ENCODE measurements at places on chromosomes 5 and 9.
A peak's percentile ranks its signal among the peaks of the same experiment; 100 is the strongest.

DNA sequence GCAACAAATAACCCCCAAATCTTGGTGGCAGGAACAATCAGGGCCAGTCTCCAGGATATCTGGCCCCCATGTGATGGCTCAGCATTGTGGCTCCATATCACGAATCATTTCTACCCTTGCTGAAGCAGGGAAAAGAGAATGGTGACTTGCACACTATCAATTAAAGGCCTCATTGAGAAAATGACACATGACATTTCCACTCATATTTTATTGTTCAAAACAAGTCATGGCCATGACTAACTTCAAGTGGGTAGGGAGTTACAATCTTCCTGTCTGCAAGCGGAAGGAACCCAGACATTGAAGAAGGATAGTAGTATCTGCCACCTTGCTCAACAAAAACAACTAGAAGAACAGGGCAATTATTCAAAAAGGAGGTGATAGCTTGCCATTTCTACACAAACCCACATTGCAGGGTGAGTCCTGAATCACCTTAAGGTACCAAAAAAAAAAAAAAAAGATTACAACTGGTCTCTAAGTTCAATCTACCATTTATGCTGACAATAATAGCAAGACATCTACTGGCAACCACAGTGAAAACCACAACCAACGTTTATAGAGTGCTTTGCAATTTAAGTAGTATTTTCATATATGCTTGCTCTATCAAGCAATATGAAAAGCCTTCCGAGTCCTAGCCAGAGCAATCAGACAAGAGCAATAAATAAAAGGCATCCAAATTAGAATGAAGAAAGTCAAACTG is 186.7 kb upstream of the DAPK1 start:
- no peak for DNase-seq

GRCh38 chr5:139458580-139459407 is 3.7 kb downstream of the ECSCR start:
- DNase-seq, result peak; percentile 62

GRCh38 chr9:75019022-75019421 is 9.1 kb downstream of the CARNMT1 start:
- no peak for DNase-seq

DNA sequence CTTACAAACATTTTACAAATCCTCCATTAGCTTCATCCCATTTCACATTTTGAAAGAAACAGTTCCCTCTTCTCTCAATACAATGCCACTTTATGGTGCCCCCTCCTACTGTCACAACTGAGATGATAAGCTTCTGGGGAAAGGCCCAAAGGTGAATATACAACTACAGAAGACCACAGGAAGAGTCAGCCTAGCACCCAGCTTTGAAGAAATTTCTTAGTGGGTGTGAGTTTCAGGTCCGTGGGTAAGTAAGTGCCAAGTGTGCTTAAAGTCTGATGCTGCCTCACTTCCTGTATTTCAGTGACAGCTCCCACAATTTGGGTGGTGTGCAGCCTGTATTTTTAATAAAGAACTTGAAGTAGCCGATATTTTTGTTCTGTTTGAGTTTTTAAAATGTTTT is 68.1 kb downstream of the ARHGEF28 start:
- DNase-seq, result peak; percentile 1

DNA sequence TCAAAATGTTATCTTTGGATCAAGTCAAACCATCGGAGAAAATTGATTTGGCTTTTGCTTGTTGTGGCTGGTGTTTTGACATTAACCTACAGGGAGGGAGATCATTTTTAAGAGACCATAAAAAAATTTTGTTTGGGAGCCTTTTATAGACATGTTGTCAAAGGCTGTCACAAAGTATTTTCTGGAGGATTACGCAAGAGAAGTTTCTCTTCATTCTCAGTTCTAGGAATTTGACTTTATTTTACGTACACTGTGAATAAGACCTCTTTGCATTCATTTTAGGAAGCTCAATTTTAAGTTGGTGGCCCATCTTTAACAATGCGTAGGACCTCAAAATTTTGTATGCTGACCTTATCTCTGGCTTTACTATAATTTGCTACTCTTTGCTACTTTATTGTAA is 50.2 kb upstream of the SLC44A1 start:
- no peak for DNase-seq

DNA sequence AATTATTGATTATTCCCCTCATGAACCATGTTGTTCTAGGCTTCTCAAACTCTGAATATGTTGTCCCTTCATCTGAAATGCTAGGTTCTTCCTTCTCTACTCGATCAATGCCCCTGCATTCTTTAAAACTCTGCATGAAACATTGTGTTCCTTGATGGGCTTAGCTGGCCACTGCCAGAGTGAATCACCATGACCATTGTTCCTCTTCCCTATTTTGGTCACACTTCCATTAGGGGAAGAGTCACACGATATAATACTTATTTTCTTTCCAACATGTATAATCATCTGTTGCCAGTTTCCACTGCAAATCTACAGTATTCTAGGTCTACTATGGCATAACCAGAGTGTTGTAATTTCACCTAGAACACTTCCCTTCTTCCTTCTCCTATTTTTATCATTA is 247.9 kb downstream of the TRPM3 start:
- DNase-seq, result no peak

- DNase-seq, result no peak
Measured at GRCh38 chr5:74952406-74952805, 86.2 kb upstream of the FAM169A start.

GRCh38 chr9:126397056-126397455 is 70.4 kb downstream of the MVB12B start:
- DNase-seq, result peak; percentile 47

DNA sequence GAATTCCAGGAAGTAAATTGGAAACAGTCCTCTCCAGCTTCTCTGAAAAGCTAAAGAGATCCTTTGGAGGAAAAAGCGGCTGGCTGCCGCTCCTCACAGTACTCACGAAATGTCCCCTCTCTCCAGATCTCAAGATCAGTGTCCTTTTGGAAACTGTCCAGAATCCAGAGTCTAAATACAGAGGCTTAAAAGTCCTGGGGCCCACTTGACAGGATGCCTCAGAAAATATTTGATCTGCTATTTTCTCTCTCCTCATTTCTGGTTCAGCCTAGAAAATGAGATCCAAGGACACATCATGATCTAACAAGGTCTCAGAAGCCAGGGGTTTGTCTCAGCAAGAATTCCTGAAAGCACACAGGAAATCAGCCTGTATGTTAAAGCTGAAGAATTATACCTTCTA is 7.2 kb downstream of the C1QTNF2 start:
- DNase-seq, result no peak

GRCh38 chr5:98796197-98796972 is 22.9 kb downstream of the RGMB start:
- peak; percentile 14 for DNase-seq

DNA sequence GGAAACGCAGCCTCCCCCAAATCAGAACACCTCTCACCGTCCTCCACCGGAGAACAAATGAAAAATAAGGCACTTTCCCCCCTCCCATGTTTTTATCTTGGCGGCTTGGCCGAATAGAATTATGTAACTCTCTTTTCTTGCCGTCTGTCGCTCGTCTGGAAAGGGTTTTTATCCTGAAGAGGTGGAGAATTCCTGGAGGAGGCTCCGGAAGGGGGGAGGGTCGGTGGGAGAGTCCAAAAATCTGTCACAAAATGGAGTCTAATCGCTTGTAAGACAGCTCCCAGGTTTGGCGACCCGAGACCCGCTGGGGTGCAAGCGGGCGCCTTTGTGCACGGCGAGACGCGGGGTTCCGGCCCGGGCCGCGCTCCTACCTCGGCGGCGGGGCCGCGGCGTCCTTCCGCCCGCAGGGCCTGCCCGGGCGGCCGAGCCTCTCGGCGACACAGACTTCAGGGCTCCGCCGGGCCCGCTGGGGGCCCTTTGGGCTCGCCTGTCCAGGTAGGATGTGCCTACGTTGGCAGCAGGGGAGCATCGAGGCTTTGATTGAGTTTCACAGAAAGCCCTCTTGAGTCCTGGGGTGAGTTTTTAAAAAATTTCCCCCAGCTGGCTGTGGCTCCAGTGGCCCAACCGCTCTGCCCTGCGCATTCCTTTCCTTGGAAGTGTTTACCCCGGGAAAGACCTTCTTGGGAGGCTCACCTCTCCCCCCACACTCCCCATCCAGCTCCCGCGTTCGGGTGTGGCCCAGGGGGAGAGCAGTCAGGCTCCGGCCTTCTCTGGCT is 5.0 kb downstream of the LMX1B start:
- no peak for DNase-seq

DNA sequence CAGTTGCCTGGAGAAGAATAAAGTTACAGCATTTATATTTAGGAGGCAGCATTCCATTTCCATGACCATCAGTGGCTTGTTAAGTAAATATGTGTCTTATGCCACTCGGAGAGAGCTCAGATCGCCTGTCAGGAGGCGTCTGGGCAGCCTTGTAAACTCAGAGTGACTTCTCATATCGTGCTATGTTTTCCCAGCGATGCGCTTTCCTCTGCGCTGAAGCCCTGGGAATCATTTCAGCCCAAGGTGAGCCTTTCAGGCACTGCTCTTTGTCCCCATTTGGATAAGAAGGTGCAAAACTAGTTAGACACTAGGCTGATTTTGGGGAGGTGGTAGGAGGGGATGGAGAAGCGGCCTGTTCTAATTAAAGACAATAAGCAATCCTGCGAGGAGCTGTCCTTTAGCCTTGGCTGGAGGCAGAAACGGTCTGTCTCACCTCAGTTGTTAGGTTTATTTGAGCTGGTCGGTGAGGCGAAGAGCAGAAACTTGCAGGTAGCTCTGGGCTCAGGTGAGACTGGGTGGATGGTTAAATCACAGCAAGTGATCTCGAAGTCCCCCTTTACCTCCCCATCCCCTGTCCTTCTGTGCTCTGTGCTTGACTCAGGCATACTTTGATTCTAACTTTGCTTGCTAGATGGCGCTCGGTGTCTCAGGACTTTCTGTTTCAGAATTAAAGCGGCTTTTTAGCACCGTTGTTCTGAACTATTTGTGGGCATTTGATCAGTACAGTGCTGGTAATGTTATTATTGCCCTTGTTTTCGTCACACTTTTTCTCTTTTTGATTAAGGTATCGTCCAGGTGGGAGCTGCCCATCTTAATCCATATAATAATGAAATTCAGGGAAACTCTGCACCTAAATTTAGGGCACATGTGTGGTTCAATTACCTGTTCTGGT is 24.6 kb downstream of the NR2F1 start:
- DNase-seq, result no peak

GRCh38 chr5:147175516-147176097 is 59.2 kb upstream of the STK32A start:
- DNase-seq, result no peak

- DNase-seq, result no peak
Measured at GRCh38 chr9:74865177-74865576, 22.5 kb downstream of the TRPM6 start.

GRCh38 chr9:27088981-27089380 is 20.0 kb upstream of the TEK start:
- no peak for DNase-seq

DNA sequence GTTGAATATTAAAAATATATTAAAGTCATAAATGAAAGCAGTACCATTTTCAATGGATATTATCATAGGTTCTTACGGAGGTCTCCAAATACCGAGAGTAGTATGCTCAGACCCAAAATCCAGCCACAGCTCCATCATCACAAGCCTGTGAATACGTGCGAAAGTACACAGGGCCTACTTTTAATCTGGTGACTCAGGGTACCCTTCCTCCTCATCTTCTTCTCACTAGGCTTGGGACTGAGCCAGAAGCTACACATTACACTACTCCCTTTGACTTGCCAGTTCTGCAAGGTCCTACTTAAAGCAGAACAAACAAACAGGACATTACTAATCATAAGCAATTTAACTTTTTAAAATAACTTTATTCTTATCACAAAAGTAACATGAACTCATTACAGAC is 7.6 kb upstream of the RIC1 start:
- no peak for DNase-seq

DNA sequence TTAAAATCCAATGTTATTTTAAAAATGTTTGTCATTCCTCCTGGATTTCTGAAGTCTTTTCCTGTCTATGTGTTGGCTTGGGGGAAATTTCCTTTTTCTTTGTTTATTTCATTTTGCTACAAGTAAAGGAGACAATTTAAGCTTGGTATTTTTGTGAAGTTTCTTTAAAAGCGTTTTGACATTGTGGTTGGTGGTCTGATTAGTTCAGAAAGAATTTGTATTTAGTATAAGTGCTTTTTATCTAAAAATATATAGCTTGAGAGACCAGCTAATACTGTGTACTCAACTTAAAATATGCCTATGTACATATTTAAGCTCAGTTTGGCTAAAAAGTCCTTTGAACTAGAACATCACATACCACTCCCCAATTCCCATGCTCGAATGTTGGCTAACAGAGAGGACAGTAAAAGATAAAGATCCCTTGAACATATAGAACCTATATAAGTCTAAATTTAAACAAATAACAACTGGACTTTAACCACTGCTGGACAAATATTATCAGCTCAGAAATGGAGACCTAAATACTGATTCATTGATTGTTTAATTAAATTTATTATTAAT is 237.6 kb downstream of the TLE4 start:
- no peak for DNase-seq

DNA sequence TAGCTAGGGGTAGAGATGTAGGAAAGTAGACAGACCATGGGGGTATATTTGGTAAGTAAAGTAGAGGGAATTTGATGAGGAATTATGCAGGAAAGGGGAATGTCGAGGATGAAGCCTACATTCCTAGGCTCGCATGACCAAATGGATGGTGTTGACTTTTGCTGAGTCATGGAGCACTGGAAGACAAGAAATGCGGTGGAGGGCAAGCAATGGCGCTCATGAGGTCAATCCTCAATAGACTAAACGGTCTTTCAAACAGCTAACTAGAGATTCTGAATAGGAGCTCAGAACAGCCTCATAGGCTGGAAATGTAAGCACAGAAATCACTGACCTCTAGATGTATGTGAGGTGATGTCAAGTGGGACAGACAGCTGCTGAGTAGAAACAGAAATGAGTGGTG is 50.7 kb upstream of the FST start:
- DNase-seq, result no peak

- no peak for DNase-seq
Measured at GRCh38 chr5:66164044-66164790, 20.1 kb downstream of the SREK1 start.

- no peak for DNase-seq
Measured at GRCh38 chr9:127858041-127858512, 3.6 kb upstream of the ENG start.

GRCh38 chr9:136725612-136726011 is 13.2 kb downstream of the DIPK1B start:
- DNase-seq, result no peak

DNA sequence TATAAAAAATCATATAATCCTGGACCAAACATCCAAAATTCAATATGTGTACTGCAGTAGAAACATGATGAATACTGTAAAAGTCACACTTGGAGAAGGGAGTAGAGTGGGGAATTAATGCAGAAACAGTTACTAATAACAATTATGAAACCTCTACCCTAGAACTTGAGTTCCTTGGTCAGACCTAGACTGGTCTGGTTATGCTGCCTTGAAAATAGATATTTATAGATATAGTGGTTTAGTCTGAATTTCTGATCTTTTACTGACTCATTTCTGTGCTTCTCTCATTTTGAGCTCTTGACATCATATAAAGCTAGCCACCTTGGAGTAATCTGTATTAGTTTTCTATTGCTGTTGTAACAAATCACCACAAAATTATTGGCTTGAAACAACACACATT is 808.7 kb upstream of the CDH10 start:
- DNase-seq, result no peak

All from stimulated activated CD8-positive, alpha-beta memory T cell treated with anti-CD3 and anti-CD28 coated beads, Interleukin-12 subunit alpha, Interleukin-12 subunit beta, amount 100 ng/mL, for 1 hour (primary cell).